H9 (cell line): ENCODE measurements at places on chromosomes 1 and 21.

DNA sequence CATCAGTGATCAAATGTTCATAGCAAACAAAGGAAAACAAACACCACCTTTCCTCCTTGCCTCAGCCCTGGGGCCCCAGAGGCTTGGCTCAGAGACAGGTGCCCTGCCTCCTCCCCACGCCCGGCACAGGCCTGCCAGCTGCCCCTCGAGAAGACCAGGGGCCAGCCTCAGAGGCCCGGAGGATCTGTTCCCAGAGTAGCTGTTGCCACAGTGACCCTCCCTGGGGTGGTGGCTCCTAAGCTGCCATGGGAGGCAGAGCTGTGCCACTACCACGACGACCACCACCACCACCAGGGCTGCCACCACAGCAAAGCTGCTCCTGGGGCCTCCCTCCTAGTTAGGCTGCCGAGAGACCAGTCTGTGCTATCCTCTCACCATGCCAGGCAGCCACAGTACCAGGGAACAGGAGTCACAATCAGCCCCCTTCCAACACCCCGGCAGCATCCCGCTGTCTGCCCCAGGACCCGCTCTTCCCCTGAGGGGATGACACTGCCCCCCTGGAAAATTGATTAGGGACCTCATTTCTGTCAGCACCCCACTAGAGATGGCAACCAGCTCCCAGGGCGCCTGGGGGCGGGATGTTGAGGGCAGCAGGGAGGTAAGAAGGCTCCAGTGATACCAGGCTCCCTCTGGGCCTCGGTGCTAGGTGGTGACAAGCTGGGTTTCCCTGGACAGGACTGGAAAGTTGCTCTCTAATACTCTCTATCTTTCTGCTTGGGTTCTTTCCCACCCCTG lies 30.5 kb downstream of the KCNC4 start:
- DNase-seq: no peak

GRCh38 chr1:33142483-33143064 lies 39.3 kb downstream of the TRIM62 start:
- DNase-seq: no peak

- no peak for DNase-seq
These were observed 25.4 kb downstream of the HMGCS2 start for GRCh38 chr1:119743308-119743707.

GRCh38 chr1:161177936-161178244 lies 583 bp upstream of the B4GALT3 start:
- DNase-seq: no peak

DNA sequence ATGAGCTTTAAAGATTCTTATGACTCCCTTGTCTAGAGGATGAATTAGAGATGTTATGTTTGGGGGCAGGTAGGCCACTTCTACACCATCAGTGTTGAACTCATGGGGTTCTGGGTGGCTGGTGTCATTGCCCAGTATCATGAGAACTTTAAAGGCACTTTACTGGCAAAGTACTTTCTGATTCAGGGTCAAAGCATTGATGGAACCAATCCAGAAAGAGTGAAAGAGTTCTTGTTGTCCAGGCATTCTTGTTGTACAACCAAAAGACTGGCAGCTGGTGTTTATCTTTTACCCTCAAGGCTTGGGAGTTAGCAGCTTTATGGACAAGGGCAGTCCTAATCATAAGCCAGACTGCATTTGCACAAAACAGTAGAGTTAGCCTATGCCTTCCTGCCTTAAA lies 673.0 kb downstream of the USP25 start:
- no peak for DNase-seq
